ENCODE measurements at places on chromosomes 7 and 10. TPM values are rescaled to one million over a fixed set of nuclear protein-coding genes. Genes with fewer than 3 reads are reported as not detected.

DNA sequence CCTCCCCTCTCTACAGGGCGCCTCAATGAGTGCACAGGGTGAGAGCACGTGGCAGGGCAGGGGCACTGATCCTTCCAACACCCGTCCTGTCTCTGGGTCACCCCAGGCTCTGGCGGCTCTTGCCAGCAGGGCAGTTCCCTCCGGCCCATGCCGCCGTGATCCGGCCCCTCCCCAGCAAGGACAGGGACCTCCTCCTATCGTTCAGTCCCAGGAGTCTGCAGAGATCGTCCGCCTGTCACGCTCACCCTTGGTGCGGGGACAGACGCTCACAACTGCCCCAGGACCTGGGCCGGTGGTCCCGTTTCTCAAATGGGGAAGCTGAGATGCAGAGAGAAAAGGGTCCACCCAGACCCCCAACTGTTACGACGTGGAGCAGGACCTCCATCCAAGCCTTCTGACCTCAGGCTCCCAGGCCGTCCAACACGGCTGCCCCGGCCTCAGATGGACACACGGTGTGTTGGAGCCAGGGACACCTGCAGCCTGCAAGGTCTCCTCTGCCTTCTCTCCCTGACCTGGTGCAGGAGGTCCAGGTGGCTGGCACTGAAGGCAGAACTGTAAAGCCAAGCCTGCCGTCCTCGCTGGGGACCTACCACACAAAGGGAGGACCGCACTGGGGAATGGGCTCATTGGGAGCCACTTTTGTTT is 248.9 kb downstream of the ELFN1 start:
- no peaks in the 10 kb centered on the region for H3K27me3 ChIP-seq
- no peak overlapping the region for H3K4me3 ChIP-seq
- peaks cover under 1% of the 10 kb centered on the region for H3K4me1 ChIP-seq
- no peak for DNase-seq

The FOXK1 gene
- 37.5 TPM for total RNA-seq

GRCh38 chr7:108128514-108128913 is 1.6 kb downstream of the LAMB4 start:
- no peaks in the 10 kb centered on the region for H3K27me3 ChIP-seq
- H3K36me3 ChIP-seq: no peaks in the 10 kb centered on the region
- H3K4me1 ChIP-seq: no peaks in the 10 kb centered on the region
- DNase-seq: no peak
- no peak overlapping the region for H3K27ac ChIP-seq
- no peak overlapping the region for H3K4me3 ChIP-seq

The ZPBP gene
- 0.32 TPM for total RNA-seq
